ENCODE measurements at places on chromosomes 7 and 10.

DNA sequence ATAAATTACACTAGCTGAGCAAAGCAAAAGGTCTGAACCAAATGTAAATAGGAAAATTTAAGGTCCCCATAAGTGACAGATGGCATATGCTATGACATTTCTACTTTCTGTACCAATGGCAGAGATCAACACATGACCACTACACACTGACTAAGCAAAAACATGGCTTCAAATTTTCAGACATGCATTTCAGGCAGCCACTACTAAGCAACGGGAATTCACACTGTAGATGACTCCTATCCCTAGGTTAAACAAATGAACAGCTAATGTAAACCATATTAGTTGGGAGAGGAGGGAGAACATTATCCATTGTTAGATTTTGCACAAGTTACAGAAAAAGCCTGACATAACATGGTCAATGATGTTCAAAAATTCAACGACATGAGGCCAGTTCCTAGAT is 11.4 kb upstream of the KIF20B start:
- DNase-seq: no peak

DNA sequence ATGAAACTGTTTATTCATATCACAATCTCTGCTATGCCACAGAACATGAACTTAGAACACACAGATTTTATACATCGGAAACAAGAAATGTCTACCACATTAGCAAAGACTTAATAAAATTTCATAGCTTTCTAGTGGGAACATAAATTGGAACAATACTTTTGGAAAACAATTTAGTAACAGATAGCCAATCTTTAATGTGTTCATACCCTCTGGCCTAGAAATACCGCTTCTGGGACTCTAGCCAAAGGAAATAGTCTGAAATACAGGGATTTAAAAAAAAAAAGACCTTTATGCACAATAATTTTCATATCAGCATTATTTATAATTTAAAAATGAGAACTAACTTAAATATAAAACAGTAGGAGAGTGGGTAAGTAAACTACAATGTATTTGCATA is 168.5 kb downstream of the PLXNA4 start:
- no peak for DNase-seq

DNA sequence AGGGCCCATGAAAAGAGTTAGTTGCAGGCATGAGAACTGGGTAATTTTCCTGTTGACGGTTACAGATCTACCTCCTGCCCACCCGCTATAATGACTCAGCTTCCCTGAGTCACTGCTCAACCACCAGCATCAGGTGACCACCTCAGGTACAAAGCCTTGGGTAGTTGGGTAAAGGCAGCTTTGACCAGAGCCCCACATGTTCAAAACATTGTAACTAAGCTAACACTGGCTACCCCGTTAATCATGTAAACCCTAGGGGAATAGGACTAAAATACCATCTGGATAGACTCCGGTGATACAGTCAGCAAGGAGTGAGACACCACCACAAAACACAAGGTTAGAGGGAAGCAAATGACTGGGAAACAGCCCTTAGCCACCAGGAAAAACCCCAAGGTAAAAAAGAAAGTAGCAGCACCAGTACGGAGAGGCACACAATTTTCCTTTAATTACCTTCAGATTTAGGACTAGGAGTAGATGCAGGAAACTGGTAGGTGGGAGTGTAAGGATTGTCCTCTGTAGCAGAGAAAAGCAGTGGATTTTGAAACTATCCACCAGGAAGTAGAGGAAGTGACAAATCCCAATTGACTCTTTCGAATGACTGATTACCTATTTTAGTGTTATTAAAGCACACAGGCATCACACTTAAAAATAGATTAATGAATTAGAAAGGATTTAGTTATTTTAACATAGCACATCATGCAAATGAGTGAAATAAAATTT is 103.5 kb upstream of the PDLIM1 start:
- no peak for DNase-seq

DNA sequence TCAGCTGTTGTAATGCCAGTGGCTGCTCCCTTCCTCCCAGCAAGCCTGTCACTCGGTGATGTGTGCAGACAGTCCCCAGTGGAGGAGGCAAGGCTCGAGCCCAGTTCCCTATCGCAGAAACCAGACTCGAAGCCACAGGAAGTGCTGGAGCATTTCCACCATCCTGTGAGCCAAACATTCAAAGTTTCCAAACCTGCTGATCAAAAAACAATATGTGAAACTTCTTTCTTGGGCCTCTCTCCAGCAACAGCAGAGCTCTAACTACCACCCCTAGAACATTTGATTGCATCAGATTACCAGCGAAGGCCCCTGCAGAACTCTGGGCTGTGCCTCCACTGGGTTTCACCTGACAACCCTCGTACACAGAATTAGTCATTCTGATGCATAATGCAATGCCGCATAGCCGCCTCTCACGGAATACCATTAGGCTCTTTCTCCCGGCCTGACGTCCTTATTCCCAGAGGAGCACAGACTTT is 94.0 kb downstream of the ELMO1 start:
- DNase-seq: no peak

- DNase-seq: no peak
Observed at GRCh38 chr7:85833066-85833465, 646.2 kb upstream of the SEMA3D start.

GRCh38 chr7:2622869-2623697 is 8.7 kb upstream of the TTYH3 start:
- DNase-seq: no peak

GRCh38 chr7:8246020-8246419 is 15.9 kb downstream of the ICA1 start:
- no peak for DNase-seq

- no peak for DNase-seq
Observed at GRCh38 chr10:107653832-107654287, 489.4 kb upstream of the SORCS1 start.

- DNase-seq: no peak
Observed at GRCh38 chr10:22986771-22987542, 59.1 kb downstream of the ARMC3 start.

GRCh38 chr7:36153571-36154097 is 580 bp downstream of the EEPD1 start:
- no peak for DNase-seq

DNA sequence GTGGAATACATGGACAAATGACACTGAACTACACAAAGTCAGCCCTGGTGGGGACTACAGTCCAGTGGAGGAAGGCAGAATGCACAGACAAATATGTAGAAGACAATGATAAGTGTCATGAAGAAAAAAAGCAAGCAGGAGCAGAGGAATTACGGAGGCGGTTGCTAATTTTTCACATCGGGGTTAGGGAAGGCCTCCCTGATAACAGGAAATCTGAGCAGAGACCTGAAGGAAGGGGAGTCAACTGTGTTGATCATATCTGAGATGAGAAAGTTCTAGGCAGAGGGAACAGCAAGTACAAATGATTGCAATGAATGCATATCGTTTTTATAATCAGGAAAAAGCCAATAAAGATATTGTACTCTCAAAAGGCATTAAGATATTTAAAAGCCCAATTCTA is 14.0 kb downstream of the KIAA1549 start:
- no peak for DNase-seq

GRCh38 chr10:104824380-104825006 is 183.4 kb downstream of the SORCS3 start:
- no peak for DNase-seq

DNA sequence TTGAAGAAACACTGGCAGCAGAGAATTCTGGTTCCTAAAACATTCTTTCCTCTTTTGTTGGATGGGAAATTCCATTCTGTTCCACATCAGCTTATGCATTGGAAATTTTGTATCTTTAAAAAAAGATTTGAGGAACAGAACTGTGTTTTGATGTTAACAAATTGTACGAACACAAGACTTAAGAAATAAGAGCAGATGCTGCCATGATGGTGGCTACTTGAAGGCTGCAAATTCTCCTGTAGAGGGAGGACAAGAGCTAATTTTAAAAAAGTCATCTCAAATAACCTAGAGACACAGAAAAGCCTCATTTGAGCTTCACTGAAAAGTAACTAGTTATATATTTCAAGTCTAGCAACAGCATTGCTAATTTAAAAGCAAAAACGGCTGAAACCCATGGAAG is 29.8 kb downstream of the NDUFB2 start:
- no peak for DNase-seq

- no peak for DNase-seq
Observed at GRCh38 chr10:102775935-102776669, 32.4 kb downstream of the WBP1L start.

DNA sequence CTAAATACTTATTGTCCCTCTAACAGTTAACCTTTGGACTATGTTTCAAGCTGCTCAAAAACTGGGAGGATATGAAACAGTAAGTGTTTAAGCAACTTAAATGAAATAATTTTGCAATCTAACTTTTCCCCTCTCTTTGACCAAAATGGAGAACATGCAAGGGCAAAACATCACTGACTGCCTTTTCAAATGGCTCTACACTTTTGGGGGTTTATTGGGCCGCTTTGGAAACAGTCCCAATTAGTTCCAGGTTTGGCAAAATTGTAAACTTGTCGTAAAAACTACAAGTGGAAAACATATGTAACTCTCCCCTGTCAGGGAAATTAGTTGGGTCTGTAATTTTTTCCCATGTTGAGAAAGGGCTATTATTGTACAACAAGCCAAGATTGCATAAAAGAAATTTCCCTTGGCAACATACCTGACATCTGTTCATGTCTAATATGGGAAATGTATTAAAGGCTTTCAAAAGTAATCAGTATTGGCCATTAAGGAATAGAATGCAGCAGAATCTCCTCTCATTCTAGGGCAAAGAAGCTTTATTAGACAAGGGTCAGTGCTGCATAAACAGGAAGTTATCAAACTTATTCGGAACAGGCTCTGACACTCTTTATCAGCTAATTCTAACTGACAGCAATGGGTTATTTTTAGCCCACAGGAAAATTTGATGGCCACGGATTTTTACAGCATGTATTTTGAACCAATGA is 157.9 kb downstream of the ARID5B start:
- no peak for DNase-seq

GRCh38 chr7:35424869-35425495 is 171.1 kb upstream of the TBX20 start:
- peak; percentile 5 for DNase-seq

- DNase-seq: no peak
Observed at GRCh38 chr10:111392159-111392558, 315.3 kb downstream of the ADRA2A start.

DNA sequence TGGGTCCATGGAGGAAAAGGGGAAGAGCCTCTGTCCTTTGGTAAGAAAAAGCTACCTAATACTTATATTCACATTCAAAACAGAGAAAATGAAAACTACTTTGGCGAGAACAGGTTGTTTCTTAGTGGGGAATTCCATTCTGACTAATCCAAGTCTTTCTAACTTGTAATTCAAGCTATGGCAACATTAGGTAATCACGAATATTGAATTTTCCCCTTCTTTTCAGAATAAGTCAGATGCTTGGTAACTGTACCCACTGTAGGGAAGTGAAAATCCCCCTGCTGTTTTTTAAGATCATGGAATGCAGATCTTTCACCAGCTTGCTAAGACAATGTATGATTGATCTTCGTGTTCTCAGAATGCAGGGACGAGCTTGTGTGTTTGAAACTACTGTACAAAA is 384.4 kb downstream of the TCERG1L start:
- no peak for DNase-seq

DNA sequence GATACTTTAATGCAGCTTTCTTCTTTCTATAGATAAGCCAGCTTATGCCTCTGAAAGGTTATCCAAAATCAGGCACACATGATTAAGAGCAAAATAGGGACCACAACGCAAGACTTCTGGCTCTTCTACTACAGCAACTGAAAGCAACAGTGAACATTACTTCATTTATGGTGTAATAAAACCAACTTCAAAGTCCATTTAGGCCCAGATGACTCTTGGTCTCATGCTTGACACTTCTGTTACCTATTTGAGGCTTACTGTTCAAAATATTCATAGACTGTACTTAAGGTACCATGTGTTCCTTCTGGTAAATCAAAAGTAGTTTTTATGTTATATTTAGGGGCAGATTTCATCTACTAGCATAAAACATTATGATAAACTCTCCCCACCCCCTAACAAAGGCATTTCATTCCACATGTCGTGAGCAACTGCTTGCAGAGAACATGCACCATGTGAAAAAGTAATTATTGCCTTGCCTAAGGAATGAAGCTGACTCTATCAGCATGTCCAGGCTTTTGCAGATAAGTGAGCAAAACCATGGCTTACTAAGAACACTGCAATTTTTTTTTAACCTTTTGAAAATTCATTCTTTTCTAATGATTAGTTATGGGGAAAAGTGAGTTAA is 154.9 kb upstream of the ITGB1 start:
- DNase-seq: no peak

GRCh38 chr10:113524539-113525490 is 28.0 kb upstream of the HABP2 start:
- DNase-seq: no peak

- DNase-seq: no peak
Observed at GRCh38 chr10:14653271-14654161, 121.2 kb downstream of the FAM107B start.

- no peak for DNase-seq
Observed at GRCh38 chr7:51467384-51468017, 150.9 kb upstream of the COBL start.

DNA sequence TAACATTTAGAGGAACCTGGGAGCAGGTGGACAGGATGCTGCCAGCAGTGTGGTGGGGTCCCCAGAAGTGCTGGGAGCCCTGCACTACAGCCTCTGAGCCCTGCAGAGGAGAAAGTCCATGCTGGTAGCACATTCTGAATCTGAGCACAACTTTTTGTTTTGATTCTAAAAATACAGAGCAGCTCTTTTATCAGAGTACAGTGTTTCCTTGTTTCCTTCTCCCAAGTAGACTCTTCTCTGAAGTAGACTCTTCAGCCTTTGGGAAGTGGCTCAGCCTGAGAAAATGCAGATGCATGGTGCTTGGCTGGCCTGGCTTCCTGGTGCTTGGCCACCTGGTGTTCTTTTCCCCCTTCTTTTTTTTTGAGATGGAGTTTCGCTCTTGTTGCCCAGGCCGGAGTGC is 9.1 kb downstream of the ADCY1 start:
- DNase-seq: no peak

DNA sequence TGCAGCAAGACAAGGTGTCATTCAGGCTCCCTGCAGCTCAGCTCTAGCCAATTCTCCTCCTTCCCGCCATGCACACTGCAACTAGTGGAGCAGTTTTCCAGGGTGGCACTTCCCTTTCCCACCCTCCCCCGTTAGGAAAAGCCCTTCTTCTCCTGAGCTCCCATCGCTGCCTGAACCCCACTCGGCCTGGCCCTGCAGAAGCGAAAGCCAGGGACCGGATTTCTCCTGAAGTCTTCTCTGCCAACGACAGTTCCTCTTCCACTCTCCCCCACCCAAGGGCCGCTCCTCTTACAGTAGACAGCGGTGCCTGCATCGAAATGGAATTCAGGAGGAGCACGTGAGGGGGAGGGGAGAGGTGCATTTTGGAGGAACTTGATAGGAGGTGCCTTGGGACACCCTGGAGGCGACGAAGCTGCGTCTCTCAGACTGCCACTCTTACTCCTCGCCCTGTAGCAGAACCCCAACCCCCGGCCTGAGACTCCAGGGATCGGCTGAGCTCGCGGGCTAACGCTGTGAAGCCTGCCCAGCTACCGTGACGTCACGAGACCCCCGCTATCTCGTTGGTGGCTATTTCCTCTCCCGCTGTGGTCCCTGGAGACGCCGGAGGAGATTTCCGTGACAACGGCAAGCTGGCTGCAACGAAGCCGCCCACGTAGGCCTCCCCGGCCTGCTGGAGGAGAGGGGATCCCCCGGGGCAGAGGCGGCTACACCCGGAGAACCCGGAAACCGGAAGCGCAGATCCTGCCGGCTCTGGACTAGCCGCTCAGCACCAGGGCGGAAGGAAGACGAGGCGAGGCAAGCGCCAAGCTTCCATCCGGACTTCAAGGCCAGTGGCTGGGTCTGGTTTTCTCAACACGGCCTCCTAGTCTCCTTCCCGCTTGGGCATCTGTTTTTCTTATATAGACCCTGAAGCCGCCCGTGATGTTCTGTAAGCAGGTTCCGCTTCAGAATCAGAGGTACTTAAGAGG is 109.7 kb downstream of the RALA start:
- peak; percentile 91 for DNase-seq
